ENCODE measurements at places on chromosomes 2 and 18.
A peak's percentile ranks its signal among the peaks of the same experiment; 100 is the strongest.

- DNase-seq: no peak
These were observed 211.1 kb downstream of the ALPK2 start for GRCh38 chr18:58417752-58418151.

- no peak for DNase-seq
These were observed 116.1 kb downstream of the SPTBN1 start for GRCh38 chr2:54572262-54572635.

DNA sequence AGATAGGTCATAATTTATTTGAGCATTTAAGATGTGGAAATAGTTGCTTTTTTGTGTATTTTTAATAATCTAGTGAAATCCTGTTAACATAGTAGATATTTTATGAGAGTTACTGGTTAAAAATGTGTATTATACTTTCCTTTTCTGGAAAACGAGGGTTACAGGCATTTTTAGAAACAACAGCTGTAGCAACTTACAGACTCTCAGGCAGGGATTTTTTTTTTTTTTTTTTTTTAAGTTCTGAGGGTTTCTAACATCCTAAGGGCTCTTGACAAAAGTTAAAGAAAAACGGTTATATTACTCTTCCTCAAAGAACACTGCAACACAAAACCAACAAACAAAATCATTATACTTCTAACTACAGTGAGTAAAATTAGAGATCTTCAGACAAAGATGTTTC lies 205.9 kb downstream of the ACKR3 start:
- no peak for DNase-seq

GRCh38 chr2:238504181-238504931 lies 77.6 kb downstream of the ASB1 start:
- peak; percentile 77 for DNase-seq
